ENCODE measurements at places on chromosomes 3 and 15.

- no peak for DNase-seq
Measured at GRCh38 chr3:12275974-12276650, 12.8 kb upstream of the PPARG start.

DNA sequence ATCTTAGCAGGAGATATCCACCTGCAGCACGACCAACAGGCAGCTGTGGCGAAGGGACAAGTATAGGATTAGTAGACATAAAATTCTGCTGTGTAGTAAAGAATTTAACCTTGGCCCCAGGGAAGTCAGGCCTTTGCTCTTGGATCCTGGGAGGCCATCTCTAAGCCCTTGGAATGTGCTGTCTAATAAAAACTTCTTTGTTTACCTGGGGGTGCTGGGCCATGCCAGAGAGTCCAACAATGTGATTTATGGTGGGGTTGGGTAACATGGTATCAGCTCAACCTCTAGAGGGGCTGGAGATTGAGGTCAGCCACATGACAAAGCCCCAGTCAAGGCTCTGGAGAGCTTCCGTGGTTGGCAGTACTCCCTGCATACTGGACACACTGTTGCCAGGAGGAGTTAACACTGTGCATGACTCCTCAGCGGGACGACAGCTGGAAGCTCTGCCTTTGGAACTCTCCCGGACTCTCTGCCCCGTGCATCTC lies 52.4 kb downstream of the HEG1 start:
- no peak for DNase-seq

DNA sequence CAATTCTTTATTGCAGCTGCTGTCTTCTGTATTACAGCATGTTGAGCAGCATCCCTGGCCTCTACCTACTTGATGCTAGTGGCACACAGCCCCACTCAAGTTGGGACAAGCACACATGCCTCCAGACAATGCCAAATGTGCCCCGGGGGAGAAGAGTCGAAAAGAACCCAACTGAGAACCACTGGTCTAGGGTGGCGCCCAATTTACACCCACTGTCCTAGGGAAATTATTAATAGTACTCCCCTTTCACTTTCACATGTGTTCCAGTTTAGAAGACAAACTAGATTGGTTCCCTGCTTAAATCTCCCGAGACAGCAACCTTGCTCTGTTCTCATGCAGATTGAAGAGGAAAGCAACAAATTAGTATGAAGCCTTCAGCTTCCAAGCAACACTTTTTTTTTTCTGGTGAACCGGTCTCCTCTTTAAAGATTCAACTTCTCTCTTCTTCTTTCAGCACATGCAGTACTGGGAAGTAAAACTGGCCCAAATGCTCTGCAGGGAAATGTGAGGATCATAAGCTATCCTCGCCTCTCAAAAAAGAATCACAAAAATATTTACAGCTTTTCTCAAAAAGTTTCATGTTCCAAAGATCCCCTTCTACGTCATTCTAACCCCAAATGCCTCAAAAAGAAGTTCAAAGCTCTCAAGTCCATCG lies 823.9 kb upstream of the CFAP20DC start:
- no peak for DNase-seq

DNA sequence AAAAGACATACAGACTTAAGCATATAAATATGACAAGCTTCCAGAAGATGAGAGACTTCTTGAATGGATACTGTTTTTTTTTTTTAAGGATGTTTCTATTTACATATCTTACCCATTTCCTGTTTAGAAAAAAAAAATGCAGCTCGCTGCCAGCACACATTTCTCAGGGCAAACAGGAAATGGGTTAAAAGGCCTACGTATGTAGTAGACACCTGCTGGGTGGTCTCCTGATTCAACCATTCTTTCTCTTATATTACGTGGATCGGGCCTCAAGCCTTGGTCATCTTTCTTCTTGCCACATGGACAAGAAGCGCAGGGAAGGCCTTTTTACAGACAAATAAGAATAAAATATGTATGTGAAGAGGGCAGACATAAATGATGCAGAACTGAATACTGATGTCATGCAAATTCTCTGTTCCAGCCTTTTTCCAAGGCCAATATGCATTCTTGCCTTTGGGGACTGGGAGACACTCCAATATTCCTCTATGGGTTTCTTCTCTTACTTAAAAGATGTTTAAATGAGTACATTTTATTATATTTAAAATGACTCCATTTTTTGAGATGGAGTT lies 35.0 kb upstream of the TJP1 start:
- DNase-seq, result no peak

GRCh38 chr3:129056451-129057173 lies 4.0 kb upstream of the GP9 start:
- no peak for DNase-seq

GRCh38 chr3:12226031-12226430 lies 62.8 kb upstream of the PPARG start:
- DNase-seq, result no peak

DNA sequence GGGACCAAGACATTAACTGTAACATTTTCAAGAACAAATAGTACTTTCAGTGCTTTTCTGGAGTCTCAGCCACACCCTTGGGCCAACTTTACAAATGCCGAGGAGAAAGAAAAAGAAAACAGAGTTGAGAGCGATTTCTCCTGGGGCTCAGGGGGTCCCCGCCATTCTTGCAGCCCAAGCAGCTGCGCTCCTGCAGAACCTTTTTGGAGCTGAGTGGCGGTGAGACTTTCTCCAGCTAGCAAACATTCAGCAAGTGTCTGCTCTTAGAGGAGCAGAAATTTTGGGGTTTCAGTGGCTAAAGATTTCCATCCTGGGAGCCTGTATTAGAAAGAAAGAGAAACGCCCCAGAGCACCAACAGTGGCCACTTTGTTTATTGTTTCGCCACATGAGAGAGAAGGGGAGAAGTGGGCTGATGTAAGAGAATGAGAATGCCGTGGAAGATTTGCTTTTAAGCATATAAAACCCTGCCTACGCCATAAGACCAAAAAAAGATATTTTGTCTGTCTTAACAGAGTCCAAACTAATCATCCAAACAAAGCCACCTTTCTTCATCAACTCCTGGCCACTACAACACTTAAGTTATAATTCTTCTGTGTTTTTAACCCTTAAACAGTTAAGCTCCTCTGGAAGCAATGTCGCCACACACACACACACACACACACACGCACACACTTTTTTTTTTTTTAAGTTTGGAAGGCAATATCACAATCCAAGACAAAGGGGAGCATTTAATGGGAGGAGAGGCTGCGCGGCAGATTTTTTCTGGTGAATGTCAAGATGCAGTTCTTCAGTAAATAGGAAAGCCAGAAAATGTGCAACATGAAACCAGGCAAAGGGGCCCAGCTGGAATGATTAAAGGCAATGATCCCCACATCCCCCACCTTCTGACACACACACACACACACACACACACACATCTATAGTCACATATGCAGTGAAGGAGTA lies 19.2 kb downstream of the EID1 start:
- peak; percentile 59 for DNase-seq

GRCh38 chr15:49888323-49888693 lies 230.7 kb downstream of the ATP8B4 start:
- no peak for DNase-seq

DNA sequence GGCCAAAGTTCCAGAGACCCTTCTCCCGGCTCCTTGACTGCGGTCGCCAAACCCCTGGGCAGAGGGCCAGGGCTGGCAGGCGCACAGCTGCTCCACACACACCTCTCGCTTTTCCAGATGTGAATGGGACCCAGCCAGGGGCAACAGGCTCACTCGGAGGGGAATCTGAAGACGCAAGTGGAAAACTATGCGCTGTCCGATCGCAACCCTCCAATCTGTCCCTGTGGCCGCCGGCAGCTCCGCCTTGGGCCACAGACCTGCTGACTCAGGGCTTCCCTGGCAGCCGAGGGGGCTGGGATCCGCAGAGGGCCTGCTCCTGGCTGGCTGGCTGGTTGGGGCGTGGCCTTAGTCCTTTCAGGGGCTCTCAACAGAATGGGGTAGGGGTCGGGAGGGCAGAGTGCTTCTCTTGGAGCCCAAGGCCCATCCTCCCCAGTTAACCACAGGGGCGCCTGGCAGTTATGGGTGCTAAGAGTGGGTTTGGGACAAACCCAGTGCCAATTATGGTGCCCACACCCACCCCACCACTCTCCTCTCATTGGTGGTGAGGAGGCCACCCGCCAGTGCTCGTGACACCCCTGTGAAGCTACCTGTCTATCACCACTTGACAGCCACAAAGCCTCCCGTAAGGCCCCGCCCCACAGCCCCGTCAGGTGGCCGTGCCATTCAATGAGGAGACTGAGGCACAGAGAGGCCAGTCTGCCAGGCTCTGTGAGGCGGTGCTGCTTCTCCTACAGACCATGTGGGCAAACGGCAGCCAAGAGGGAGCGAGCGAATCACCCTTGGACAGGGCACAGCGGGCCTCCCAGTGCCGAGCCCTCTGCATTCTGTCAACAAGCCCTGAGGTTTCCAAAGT lies 53.8 kb downstream of the IQSEC1 start:
- peak; percentile 76 for DNase-seq

DNA sequence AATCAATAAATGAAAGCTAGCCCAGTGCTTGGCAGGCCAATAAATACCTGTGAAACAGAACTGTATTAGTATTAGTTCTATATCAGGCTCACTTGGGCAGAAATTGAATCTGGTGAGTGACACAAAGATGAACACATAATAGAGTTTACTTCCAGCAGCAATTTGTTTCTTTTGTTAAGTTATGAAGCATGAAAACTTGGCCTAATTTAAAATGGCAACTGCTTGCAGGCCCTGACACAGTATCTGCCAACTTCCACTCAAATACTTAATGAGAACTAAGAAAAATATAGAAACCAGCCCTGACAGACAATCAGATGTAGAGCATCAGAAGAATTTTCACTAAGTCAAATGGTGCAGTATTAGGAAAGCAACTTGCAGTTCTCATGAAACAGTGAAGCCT lies 37.6 kb upstream of the LRIG1 start:
- no peak for DNase-seq

- DNase-seq, result no peak
Measured at GRCh38 chr3:12768579-12769527, 9.8 kb upstream of the TMEM40 start.

- no peak for DNase-seq
Measured at GRCh38 chr15:90697175-90697574, 20.0 kb upstream of the BLM start.

DNA sequence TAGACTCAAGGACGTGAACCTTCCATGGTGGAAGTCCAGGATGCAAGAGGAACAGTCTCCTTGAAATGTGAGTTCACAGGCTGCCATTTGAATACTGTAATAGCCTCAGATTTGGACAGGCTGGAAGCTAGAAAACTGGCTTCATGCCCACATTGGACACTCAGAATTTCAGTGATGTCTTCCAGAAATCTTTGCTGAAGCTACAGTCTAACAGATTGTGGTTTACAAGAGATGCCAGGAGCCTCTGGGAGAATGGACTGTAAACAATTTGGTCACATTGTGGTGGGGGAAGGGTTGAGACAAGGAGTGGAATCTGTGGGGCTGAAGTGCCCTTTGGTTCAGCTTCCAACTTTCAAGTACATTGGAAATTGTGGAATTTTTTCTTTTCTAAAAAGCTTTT lies 252.0 kb upstream of the PROK2 start:
- no peak for DNase-seq

- no peak for DNase-seq
Measured at GRCh38 chr3:172980849-172981248, 160.2 kb downstream of the SPATA16 start.

DNA sequence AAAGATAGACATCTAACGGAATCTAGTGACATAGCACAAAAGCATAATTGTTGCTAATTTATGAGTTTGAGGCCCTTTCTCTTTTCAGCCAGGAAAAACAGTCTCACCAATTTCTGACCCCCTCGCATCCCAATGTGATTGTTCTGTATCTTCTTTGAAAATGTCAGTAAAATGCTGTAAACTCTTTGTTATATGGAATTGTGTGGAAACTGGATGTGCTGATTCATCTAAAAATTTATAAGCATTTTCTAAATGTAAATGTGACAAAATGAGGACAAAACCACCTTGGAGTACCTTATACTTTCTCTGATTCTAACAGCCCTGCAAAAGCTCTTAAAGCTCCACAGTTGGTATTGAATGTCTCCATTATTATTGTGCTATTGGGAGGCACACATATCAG lies 70.9 kb upstream of the MME start:
- no peak for DNase-seq

- DNase-seq, result no peak
Measured at GRCh38 chr15:69748131-69748530, 295.5 kb downstream of the RPLP1 start.

DNA sequence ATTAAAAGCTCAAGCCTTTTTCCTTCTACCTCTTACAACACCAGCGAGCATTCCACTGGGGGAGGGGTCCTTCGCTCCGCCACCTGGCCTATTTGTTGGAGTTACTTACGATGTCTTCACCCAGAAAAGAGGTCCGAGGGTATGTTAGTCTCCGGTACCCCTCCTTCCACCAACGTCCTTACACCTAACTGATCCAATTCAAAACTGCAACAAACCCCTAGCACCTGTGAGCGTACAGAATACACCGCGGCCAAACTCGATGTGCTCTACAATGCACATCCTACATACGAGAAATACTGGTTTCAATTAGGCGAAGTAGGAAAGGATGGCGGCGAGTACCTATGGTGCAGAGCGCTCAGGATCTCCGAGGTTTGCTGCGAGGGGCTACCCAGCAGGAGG lies 944 bp downstream of the SLITRK3 start:
- no peak for DNase-seq

GRCh38 chr15:55527150-55527549 lies 19.1 kb upstream of the DNAAF4 start:
- DNase-seq, result no peak

DNA sequence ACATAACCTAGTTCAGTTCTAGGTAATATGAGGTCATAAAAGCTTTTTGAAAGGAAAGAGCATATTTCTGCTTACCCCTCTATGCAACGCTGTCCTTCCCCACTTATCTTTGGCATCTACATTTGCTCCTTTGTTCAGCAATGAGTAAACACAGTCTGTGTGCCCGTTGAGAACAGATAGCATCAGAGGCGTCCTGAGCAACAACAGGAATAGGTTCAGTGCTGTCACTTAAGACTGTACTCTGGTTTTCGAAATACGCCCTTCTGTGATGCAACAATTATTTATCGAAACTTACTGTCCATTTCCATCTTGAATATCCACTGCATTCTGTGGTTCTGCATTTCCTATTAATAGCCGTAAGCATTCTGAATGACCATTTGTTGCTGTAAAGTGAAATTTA lies 84.4 kb downstream of the BTD start:
- DNase-seq, result no peak

- no peak for DNase-seq
Measured at GRCh38 chr3:108031895-108032294, 58.9 kb downstream of the CD47 start.

DNA sequence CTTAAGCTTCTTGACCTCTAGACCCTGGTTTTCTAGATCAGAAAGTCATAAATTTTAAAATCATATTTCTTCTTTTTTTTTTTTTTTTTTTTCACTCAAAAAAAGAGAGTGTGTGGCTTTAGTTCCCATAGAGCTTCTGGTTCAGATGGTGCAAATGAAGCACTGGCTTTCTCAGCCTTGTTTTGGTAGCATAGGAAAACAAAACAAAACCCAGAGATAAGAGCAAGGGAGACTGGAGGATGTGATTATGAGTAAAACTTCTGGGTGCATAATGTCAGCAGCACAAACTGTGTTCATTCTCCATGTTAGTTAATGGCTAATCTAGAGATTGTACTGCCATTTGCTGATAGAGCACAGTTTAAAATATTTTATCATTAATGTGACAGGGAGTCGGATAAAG lies 55.4 kb downstream of the RARB start:
- no peak for DNase-seq

All from HFF-Myc (cell line).